Activated T-helper 1 cell treated with Interleukin-2 at 50 U/mL for 16 hours (primary cell): ENCODE measurements at places on chromosomes 7 and 10.

- no peak for DNase-seq
Observed at GRCh38 chr10:133197786-133198185, 32.2 kb upstream of the UTF1 start.

DNA sequence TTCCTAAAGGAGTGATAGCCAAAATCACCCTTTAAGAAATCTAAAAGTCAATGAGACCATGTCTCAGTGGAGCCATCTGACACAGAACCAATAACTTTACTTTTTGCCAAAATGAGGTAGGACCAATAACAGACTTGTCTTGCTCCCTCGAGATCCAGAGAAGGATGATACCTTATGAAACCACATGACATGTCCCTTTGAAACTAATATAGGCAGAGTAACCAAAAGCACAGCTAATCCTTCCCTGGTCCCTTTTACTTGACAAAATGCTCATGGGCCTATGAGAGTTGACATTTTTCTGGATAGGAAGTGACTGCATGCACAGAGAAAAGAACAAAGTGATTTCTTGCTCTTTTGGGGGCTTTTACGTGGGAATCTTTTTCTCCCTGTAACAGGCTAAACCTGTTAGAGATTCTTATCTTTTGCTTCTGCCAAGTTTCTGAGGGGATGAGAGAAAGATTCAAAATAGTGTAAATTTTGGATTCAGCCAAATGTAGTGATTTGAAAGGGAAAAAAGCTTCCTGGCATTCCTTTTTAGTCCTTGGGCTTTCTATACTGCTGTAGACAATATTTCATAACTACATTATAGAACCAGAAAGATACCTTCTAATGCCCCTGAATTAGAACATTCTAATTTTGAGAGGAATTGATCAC lies 87.6 kb downstream of the ARMH3 start:
- no peak for DNase-seq

DNA sequence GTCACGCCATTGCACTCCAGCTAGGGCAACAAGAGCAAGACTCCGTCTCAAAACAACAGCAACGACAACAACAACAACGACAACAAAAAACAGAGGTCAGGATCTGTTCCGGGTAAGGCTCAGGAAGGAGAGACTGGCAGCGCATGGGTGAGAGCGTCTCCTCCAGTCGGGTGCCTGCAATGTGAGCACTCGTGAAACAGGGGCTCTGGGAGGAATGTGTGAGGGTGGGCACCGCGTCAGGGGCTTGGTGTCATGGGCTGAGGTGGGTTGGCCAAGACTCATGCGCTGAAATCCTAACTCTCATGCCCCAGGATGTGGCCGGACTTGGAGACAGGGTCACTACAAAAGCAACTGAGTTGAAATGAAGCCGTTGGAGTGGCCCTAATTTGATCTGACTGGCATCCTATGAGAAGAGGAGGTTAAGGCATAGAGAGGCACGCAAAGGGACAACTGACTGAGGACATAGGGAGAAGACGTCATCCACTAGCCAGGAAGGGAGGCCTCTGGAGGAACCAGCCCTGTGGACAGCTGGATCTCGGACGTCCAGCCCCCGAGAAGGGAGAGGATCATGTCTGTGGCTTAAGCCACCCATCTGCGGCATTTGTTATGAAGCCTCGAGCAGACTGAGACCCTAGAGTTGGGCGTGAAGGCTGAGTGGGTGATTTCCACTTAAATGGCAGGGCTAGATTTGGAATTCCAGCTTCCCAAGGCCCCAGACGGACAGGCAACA lies 241.5 kb upstream of the PITRM1 start:
- DNase-seq = no peak

GRCh38 chr7:65339257-65339656 lies 34.4 kb upstream of the ZNF92 start:
- no peak for DNase-seq

GRCh38 chr10:98224996-98225395 lies 43.0 kb downstream of the LOXL4 start:
- no peak for DNase-seq

DNA sequence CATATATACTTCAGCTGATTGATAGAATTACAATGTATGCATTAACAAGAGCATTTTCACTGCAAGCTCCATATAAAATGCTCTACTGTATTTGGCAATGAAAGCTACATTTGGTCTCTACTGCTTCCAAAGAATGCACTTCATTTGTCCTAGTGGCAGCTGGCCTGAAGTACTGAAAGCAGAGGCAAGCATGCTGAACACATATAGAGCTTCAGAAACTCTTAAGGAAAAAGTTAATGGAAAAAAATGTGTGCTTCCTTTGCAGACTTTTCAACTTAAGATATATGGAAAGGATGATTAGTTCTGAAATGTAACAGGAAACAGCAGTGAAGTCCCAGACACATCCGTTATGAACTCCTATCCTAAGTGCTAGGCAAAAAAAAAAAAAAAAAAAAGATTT lies 537.1 kb upstream of the POM121L12 start:
- DNase-seq = no peak

DNA sequence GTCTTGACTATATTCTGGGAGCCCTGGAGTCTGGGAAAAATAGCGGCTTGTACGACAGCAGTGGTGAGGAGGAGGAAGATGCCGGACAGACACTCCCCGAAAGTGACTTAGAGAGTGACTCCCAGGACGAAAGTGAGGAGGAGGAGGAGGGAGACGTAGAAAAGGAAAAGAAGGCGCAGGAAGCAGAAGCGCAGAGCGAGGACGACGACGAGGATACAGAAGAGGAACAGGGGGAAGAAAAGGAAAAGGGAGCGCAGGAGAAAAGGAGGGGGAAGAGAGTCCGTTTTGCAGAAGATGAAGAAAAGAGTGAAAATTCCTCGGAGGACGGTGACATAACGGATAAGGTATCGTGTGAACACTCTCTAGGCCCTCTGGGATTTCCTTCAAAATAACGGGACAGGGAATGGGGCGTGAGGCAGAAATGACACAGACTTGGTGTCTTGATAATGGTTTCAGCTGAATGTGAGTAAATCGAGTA lies 908 bp downstream of the NOM1 start:
- no peak for DNase-seq

GRCh38 chr7:37495574-37496184 lies 47.0 kb upstream of the ELMO1 start:
- no peak for DNase-seq

DNA sequence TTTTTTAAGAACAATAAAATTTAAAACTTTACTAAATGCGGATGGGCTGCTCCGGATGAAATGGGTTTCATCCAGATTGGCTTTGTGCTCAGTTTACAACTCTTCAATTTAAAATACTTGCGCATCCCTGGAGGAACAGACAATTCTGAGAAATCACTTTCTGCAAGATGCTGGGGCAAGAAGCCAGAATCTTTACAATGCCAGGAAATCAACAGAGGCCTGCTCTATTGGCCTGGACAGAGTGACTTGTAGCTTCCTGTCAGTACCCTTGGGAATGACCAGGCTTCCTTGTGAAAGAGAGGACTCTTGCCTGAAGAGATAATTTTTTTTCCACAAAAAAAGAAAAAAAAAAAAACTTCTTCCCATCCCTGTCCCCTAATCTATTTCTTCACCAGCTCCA lies 3.9 kb upstream of the FAM13C start:
- DNase-seq = no peak

GRCh38 chr7:112421666-112422486 lies 28.4 kb upstream of the IFRD1 start:
- DNase-seq = no peak

GRCh38 chr7:116733924-116734580 lies 62.1 kb downstream of the MET start:
- DNase-seq = no peak

- no peak for DNase-seq
Observed at GRCh38 chr10:131804551-131805295, 96.1 kb upstream of the PPP2R2D start.

GRCh38 chr10:73641328-73642060 lies at the start of gene MYOZ1:
MYOZ1 (minus strand) TSS chr10:73641474; CDS start chr10:73640017, 1,457 bp downstream.
- DNase-seq = no peak

DNA sequence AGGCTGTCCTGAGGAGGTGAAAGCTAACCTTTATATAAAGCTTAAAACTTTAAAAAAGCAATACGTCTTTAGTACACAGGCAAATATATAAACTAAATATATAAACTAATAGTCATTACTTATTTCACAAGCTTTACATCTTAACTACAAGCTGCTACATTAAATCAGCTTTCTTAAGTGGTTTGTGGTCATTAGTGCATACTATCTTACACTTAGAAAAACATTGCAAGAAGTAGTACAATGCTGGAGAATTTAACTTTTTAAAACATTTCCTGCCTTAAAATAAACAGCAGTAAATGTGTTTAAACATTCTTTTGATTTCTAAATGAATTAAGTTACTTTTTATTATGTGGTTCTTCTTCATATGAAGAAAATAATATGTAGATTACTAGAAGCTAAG lies 36.3 kb downstream of the MET start:
- DNase-seq = no peak

GRCh38 chr7:72080341-72080766 lies 331.8 kb downstream of the CALN1 start:
- DNase-seq = no peak

GRCh38 chr7:131629217-131629882 lies 72.9 kb upstream of the PODXL start:
- DNase-seq = no peak
